ENCODE measurements at places on chromosomes 6 and 20.

DNA sequence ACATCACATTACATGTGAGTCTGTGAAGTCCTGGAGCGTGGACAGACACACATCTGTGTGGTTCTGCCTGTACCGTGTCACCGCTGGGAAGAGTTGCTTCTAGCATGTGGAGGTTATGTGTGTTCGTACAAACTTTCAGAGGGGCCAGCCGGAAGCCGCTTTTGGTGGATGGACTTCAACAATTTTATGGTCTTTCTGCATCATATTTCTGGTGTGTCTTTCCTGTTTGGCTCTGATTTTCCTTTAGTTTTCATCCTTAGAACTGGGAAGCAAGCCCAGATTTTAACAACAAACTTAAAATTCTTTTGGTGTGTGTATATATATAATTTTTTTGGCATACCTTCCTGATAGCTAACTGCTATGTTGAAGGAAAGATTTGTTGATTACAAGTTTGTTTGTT lies 71.2 kb downstream of the TIAM2 start:
- DNase-seq: no peak

GRCh38 chr20:50772420-50773185 lies 22.3 kb upstream of the BCAS4 start:
- no peak for DNase-seq

- DNase-seq: no peak
Measured at GRCh38 chr6:157795841-157796240, 27.2 kb upstream of the SNX9 start.

- DNase-seq: no peak
Measured at GRCh38 chr6:44650947-44651346, 263.4 kb downstream of the CDC5L start.

DNA sequence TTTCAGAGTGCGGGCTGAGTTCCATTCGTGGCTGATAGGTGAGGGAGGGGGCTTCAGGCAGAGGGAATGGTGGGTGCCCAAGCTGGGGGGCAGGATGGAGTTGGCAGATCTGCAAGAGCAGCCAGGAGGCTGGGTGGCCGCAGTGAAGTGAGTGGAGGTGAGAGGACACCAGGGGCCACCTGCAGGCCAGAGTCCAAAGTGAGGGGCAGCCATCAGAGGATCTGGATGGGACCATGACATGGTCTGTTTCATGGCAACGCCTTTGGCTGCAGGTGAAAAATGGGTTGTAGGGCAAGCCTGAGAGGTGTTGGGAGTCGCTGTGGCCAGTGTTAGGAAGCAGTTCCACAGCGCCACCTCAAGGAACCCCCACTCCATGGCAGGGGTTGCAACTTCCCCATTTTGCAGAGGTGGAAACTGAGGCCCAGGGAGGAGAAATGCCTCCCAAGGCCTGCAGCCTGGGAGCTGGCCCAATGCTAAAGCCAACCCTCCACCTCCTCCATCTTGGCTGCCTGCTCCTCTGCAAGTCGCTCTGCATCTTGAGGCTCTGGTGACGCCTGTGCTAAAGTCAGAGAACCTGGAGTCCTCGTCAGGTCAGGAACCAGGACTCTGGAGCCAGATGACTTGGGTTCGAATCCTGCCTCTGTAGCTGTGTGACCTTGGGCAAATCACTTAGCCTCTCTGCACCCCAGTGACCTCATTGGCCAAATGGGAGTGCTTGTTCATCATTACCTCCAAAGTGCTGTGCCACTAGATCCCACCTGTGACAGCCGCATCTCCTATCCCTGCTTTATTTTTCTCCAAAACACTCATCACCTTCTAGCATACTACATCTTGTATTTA lies 153.8 kb downstream of the CEBPB start:
- DNase-seq: no peak

GRCh38 chr6:40794586-40794985 lies 207.4 kb upstream of the LRFN2 start:
- no peak for DNase-seq

DNA sequence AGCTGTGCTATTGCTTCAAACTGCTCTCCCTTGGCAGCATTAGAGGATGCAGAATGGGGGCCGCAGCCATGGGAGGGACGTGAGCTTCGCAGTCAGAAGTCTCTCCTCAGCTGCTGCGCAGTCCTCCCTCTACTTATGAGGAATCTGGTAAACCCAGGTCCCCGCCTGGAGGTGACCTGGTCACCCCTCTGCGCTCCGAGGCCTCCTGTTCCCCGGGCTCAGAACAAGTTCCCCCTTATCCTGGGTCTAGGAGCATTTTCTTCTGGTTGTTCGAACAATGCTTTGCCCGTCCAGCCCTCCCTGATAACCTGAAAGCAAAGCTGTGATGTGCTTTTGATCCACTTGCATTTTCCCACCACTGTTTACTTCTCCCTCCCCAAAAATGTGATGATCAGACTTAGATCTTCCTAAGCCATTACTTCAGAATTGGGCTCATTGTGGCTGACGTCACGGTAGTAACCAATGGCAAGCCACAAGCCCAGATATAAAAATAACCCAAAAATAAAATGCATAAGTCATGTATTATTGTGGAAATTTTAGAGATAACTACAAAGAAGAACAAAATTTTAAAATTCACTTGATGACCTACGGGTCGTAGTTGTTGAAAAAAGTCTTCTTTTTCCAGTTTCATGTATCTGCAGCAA lies 80.7 kb downstream of the SERAC1 start:
- DNase-seq: no peak

DNA sequence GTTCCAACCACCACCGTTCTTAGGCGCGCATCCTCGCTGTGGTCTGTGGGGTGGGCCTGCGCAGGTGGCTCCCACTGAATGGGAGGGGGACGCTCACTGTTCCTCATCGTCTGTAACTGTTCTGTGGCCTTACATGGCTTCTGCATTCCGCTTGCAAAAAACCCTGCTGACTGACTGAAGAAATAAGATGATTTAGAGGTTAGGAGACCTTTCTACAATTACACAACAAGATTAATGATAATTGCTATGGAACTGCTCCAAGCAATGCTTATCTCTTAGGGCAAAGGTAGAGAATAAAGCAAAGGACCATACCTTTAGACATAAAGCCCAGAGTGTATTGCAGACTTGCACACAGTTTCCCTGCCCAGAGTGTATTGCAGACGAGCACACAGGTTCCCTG lies 14.4 kb upstream of the DACT2 start:
- DNase-seq: no peak

- DNase-seq: no peak
Measured at GRCh38 chr6:52022675-52023074, 64.7 kb downstream of the PKHD1 start.

- DNase-seq: no peak
Measured at GRCh38 chr20:51513545-51513944, 29.0 kb downstream of the NFATC2 start.

GRCh38 chr6:112432853-112433252 lies 85.7 kb downstream of the RFPL4B start:
- no peak for DNase-seq

GRCh38 chr20:1890469-1891262 lies 4.5 kb upstream of the SIRPA start:
- no peak for DNase-seq

DNA sequence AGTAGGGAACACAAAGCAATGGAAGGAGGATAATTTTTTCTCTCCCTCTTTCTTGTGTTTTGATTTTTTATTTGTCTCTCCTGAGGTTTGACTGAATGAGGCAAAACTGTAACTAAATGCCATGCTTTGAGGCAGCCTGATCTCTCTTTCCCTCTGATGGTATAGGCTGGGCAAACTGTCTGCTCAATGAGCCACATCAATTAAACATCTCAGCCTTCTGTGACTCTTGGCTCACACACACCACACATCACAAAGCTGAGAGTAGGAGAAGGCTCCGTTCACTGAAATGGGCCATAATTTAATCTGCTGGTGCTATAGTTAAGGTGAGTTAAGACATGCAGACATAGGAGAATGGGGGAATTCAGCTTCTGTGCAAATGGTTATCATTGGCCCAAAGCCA lies 28.1 kb upstream of the SCGN start:
- DNase-seq: no peak

- DNase-seq: no peak
Measured at GRCh38 chr6:34315780-34316179, 67.0 kb upstream of the SMIM29 start.

DNA sequence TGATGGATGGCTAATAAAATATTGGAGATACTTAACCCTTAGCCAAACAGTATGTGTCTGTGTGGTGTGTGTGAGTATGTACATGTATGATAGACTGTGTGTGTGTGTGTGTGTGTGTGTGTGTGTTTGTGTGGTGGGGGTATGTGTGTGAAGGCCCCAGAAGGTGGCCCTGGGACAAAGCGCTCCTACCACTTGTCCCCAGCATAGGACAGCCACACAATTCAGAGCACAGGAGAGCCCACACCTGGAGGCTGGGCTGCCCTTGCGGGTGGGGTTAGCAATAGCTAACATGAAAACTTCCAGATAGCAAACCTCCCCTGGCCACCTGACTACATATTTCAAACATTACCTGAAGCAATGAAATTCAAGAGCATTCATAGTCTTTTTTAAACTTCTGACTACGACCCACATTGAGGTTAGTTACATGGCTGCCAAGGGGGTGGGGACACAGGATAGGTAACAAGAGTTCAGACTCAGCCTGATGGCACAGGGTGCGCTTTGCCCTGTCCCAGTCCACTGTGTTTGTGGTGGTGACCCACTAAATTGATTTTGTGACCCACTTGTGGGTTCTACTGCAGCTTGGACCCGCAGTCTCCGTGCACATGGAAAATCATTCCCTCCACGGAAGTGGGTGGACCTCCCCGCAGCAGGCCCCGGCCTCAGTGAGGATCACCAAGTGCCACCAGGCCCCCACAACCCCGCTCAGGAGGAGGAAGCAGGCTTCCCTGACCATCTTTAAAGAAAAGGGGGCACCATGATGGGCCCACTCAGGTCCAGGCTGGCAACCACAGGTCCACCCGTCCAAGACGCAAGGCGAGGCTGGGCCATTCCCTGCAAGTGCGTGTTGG lies 34.8 kb downstream of the ZC3H12D start:
- DNase-seq: no peak

DNA sequence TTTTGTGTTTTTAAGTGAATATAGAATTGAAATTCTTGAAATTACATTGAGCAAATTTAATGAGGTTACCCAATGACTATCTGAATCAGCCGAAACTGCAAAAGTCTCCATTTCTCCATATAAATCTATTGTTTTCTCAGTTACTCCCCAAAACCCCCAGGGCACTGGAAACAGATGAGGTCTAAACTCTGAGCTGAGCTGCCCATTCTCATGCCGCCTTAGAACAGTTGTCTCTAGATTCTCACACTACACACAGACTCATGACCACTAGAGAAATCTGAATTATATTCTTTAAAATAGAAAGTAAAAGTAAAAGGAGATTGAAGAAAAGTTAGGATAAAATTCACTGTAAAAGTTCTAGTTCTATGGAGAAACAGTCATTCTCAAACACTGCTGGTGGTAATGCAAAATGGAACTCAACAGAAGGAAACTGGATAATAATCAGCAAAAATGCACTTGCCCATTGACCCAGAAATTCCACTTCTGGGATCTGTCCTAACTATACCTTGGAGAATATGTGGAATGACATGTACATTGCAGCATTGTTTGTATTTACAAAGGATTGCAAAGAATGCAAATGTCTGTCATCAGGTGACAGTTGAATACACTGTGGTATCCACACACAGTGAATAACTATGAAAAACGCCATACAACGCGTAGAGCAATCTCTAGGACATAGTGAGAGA lies 125.5 kb downstream of the IPCEF1 start:
- no peak for DNase-seq

DNA sequence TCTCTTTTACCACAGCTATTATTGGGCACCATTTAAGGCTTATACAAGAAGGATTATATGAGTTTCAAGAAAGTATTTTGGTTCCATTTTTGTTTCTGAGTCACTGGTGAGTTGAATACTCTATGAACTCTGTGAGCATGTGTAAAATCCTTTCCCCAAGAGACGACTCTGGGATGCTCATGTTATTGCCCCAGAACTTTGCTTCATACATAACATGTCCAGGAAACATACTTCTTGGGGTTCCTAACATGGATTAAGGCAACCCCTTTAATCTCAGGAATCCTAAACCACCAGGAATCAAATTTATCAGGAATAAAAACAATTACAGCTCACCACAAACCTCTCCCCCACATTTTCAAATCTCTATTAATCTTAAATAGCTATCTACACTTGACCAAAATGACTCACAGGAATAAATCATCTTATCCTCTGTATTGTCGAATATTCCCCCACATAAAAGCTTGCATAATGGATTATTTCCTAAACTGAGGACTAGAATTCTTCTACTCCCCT lies 117.5 kb upstream of the COL21A1 start:
- DNase-seq: no peak

- DNase-seq: no peak
Measured at GRCh38 chr20:44186201-44186600, 787 bp downstream of the JPH2 start.

DNA sequence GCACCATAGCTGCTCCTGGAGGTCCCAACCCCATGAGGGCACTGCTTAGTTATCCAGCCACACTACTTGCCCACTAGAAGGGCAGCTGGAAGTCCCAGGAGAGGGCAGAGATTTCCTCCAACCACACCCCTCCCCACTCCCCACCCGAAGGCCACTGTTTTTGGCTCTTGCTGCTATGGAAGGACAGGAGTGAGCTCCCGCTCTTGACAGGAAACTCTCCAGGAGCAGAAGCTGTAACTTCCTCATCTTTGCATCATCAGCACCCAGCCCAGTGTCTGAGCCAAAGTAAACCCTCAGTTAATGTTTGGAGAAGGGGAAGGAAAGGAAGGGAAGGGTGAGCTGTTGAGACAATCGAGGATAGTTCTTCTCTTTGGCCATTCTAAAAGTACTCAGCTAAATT lies 120.7 kb downstream of the MTFR2 start:
- no peak for DNase-seq
